ENCODE measurements at places on chromosomes 4 and X. TPM values are rescaled to one million over a fixed set of nuclear protein-coding genes. Genes with fewer than 3 reads are reported as not detected.

- no peaks in the 10 kb centered on the region for H3K27me3 ChIP-seq
- no peaks in the 10 kb centered on the region for H3K36me3 ChIP-seq
- H3K4me3 ChIP-seq = no peak overlapping the region
- no peak for DNase-seq
- H3K27ac ChIP-seq = no peak overlapping the region
- no peaks in the 10 kb centered on the region for H3K4me1 ChIP-seq
These were observed 281.7 kb downstream of the CHM start for GRCh38 chrX:85765651-85766050.

GRCh38 chr4:145320294-145320693, 139.9 kb upstream of the OTUD4 start:
- H3K27me3 ChIP-seq = no peaks in the 10 kb centered on the region
- no peaks in the 10 kb centered on the region for H3K4me1 ChIP-seq
- H3K27ac ChIP-seq = no peak overlapping the region

GRCh38 chr4:4829837-4830236, 29.6 kb upstream of the MSX1 start:
- H3K4me3 ChIP-seq = no peak overlapping the region
- no peak for DNase-seq
- no peaks in the 10 kb centered on the region for H3K4me1 ChIP-seq
- no peak overlapping the region for H3K27ac ChIP-seq
- no peaks in the 10 kb centered on the region for H3K27me3 ChIP-seq

DNA sequence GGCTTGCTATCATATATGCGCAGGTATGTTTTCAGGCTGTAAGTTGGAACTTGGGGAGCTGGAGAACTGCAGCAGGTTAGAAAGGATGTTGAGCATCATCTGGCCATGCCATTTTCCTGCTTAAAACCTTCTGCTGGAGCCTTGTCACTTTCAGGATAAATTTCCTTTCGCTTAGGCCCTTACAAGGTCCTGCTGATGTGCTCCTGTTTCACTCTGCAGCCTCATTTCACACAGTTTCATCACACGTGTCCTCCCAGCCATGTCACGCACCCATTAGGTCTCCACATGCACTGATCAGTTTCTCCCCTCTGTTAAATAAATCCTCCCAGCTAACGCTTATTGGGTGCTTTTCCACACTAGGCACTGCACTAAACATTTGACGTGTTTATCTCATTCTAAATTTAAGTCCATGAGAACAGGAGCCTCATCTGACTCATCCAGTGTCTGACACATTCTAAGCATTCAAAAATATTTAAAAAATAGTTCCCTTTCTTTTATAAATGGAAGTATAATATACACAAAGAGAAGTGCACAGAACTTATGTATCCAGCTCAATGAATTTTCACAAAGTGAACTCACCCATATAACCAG, 14.5 kb downstream of the SOD3 start:
- H3K4me3 ChIP-seq = no peak overlapping the region
- peaks cover 3% of the 10 kb centered on the region for H3K36me3 ChIP-seq

Gene TMPRSS11F
- total RNA-seq = not detected

All from tibial nerve (tissue), 4 donors.